ENCODE measurements at places on chromosomes 5 and 9.

GRCh38 chr9:30197954-30198353, 2186.5 kb upstream of the ACO1 start:
- DNase-seq = no peak

DNA sequence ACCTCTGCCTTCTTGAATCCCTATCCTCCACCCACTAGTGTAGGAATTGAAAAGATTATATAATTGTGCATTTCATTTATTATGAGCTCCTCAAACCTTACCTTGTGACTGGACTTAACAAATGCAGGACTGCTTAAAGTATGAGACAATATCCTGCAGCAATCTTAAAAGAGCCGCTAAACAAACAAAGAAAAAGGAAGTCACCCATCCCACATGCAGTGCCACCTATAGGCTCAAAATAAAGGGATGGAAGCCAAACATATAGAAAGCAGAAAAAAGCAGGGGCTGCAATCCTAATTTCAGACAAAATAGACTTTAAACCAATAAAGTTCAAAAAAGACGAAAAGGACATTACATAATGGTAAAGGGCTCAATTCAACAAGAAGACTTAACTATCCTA, 8.7 kb downstream of the PCAT7 start:
- DNase-seq = no peak

DNA sequence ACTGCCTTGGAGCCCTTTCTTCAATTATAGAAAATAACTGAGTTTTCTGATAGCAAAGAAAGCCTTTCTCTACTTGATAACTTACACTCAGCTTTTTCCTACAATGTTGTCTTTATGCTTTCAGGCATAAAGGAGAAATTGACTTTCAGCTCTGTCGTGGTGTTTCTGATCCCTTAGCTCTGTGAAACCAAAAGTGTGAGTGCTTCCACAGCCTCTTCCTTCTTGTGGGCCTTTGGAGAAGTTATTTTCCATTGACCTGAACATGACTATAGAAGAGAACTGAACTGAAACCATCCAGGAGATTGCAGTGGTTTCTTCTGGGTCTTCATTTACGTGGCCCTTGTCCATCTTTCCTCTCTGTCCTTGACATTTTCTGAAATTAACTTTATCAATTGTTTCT, 59.5 kb upstream of the EQTN start:
- DNase-seq = no peak

DNA sequence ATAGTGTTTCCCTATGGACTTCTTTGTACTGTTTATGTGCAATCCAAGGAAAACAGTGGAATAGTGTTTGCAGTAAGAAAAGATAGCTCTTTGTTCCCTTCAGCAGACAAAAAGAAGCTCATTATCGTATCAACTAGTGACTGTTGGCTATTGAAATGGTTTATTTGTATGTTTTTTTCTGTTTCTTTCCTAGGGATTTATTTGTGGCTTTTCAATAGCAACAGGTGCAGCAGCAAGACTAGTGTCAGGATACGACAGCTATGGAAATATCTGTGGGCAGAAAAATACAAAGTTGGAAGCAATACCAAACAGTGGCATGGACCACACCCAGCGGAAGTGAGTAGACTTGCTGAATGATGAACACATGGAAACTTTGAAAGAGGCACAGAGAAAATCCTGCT, 65.1 kb downstream of the SLC44A1 start:
- no peak for DNase-seq

DNA sequence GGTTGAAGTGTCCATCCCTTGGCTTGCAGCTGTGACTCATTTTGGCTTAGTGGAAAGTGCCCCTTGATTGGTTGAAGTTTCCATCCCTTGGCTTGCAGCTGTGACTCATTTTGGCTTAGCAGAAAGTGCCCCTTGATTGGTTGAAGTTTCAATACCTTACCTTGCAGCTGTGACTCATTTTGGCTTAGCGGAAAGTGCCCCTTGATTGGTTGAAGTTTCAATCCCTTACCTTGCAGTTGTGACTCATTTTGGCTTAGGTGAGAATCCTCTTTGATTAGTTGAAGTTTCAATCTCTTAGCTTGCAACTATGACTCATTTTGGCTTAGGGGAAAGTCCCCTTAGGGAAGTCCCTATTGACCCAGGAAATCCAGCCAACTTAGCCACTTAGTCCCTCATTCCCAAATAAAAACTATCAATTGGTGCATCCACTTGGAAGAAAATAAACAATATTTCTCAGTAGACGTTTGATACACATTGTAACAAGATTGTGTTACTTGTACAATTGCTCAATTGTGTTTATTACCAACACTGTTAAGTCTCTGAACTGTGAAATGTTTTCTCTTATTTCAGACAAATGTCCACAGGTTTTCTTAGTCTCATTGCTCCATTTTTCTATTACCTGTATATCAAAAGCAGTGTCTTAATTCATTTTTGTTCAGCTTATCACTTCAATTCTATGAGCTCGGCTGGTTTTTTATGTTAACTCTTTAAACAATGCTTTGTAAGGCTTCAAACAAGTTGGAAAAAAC, 2308.8 kb upstream of the ACO1 start:
- no peak for DNase-seq

DNA sequence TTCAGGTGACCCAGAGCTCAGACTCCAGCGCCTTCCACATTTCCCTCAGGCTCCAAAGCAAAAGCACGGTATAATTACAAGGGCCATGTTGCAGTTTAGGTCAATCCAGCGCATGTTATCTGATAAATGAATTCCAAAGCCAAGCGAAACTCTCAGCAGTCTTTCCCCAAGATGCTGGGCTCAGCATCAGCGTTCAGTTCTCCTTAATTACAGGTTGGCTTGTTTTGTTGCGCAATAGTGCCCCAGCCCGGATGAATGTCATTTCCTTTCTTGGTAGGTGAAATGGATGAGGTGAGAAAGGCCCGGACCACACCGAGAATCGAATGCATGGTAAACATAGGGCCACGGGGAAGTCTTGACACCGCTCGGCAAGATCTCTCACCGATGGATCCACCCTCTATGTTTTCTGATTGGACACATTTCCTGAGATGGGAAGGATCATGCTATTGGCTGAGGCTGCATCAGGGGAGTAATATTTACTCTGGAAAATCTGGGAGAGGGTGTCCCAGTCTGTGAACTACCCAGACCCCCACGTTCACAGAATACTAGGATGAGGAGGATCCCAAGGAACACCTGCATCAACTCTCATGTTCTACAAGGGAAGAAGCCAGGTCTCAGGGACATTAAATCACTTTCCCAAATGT, 221.2 kb upstream of the ANKRD55 start:
- DNase-seq = no peak

- no peak for DNase-seq
Measured at GRCh38 chr5:113140837-113141671, 164.5 kb downstream of the DCP2 start.

- no peak for DNase-seq
Measured at GRCh38 chr9:8943392-8943791, 1143.8 kb upstream of the DMAC1 start.

GRCh38 chr5:139150367-139150999, 47.7 kb downstream of the SIL1 start:
- no peak for DNase-seq

GRCh38 chr9:75544815-75545214, 345.7 kb upstream of the PCSK5 start:
- DNase-seq = no peak

GRCh38 chr5:179142434-179143198, 82.4 kb downstream of the ZNF354C start:
- DNase-seq = no peak

GRCh38 chr9:122827761-122828093, 661 bp downstream of the PDCL start:
- DNase-seq = no peak

- DNase-seq = no peak
Measured at GRCh38 chr5:43304525-43304924, 8.7 kb downstream of the HMGCS1 start.

GRCh38 chr9:82475584-82476301, 487.2 kb downstream of the SPATA31D1 start:
- no peak for DNase-seq

- no peak for DNase-seq
Measured at GRCh38 chr5:76583163-76584047, 39.8 kb downstream of the F2RL2 start.

GRCh38 chr9:70805949-70806348, 315.5 kb downstream of the TRPM3 start:
- DNase-seq = no peak

DNA sequence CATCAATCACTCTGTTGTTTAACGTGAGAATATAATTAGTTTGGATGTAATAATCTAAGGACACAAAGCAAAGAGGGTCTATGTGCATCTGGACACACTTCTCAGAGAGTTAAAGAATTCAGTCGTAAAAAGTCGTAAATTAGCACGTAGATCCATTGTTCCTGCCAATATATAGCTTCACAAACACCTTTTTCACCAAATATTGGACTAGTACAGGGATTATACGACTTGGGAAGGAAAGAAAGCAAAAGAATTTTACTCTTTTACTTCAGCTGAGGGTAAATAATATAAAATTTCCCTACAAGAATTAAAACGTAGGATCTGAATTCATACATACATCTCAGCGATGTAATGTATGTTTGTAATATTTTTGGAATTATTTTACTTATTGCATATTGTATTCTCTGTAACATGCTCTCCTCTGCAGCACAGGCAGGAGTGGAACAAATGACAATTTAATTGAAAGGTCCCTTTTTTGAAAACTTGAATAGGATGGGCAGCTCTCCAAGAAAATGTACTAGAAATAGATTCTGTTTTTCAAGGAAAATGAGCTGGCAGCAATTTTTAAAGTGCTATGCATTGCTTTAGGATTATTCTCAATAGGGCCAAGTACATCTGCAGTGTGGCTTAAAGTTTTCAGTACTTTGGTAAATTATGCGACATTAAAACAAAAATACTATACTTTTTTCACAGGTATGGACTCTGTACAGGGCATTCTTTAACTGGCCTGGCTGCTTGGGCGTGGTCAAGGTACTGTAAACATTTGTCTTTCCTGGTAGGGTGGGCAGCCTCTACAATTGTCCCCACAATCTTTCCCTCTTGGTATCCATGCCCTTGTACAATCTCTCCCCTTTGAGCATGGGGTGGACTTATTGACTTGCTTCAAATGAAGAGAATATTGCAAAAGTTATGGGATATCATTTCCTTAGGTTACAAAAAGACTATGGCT, 39.7 kb upstream of the HSD17B4 start:
- no peak for DNase-seq

- DNase-seq = no peak
Measured at GRCh38 chr5:96219580-96220281, 213.3 kb downstream of the PCSK1 start.

- DNase-seq = no peak
Measured at GRCh38 chr9:127993721-127994120, 12.9 kb upstream of the EEIG1 start.

GRCh38 chr5:7592910-7593309, 197.0 kb downstream of the ADCY2 start:
- DNase-seq = no peak
